ENCODE measurements at places on chromosomes 4 and X. TPM values are rescaled to one million over a fixed set of nuclear protein-coding genes. Genes with fewer than 3 reads are reported as not detected.

Gene LDOC1
- 22.8 TPM for total RNA-seq

Gene ZMAT1
- total RNA-seq, result 7.1 TPM

Gene CLTRN
- total RNA-seq, result 10.3 TPM

Gene TRIML2
- not detected for total RNA-seq

Gene POF1B
- 0.70 TPM for total RNA-seq

Gene P2RY4
- 0.35 TPM for total RNA-seq

Gene PPP1R2C
- not detected for total RNA-seq

Gene KLF8
- 7.2 TPM for total RNA-seq

Gene ERCC6L
- 1.2 TPM for total RNA-seq

Gene SNX25
- total RNA-seq, result 17.7 TPM

Gene ASB11
- total RNA-seq, result 5.3 TPM

Gene DCUN1D4
- total RNA-seq, result 36.1 TPM

Gene PTPN13
- total RNA-seq, result 117 TPM

Gene ARMCX2
- total RNA-seq, result 96.8 TPM

Gene RTL9
- total RNA-seq, result 0.18 TPM

Gene GAGE12E
- total RNA-seq, result not detected

Gene ZDHHC15
- total RNA-seq, result 5.1 TPM

Gene ODAPH
- total RNA-seq, result 0.18 TPM

Gene GAGE12H
- not detected for total RNA-seq

Gene CHRDL1
- total RNA-seq, result 7.2 TPM

Gene C4orf51
- total RNA-seq, result not detected

Gene MTMR8
- 2.2 TPM for total RNA-seq

Gene JCHAIN
- total RNA-seq, result 5.1 TPM

Gene S100G
- not detected for total RNA-seq

Gene ANXA10
- total RNA-seq, result 0.23 TPM

Gene CTSO
- 32.5 TPM for total RNA-seq

Gene CENPI
- total RNA-seq, result 8.9 TPM

Gene PABPC4L
- total RNA-seq, result 10.8 TPM

Gene PASD1
- total RNA-seq, result not detected

Gene FRG2
- total RNA-seq, result not detected

Gene NXF2
- total RNA-seq, result not detected

Gene SLITRK4
- total RNA-seq, result 12.3 TPM

Gene PNMA6A
- total RNA-seq, result 6.7 TPM

Gene HPGDS
- 5.1 TPM for total RNA-seq

Gene P2RY8
- 2.9 TPM for total RNA-seq

Gene NIPAL1
- total RNA-seq, result 6.8 TPM

Gene HTRA3
- total RNA-seq, result 22.1 TPM

Gene ARSJ
- 10.0 TPM for total RNA-seq

Gene GLUD2
- 2.3 TPM for total RNA-seq

Gene CCDC110
- total RNA-seq, result 2.1 TPM

Gene PCDH11X
- total RNA-seq, result 0.29 TPM

Gene TCEAL2
- total RNA-seq, result 1.8 TPM

Gene RASL11B
- 33.7 TPM for total RNA-seq

Gene RGN
- total RNA-seq, result 30.4 TPM

Gene OCIAD2
- total RNA-seq, result 40.2 TPM

Gene MAGED4B
- total RNA-seq, result 35.8 TPM

Gene UGT2A1
- total RNA-seq, result 8.8 TPM

Gene SATL1
- total RNA-seq, result 0.35 TPM

Gene MAGEC2
- not detected for total RNA-seq

Gene BMP3
- total RNA-seq, result 12.4 TPM

Gene ADH6
- total RNA-seq, result 8.8 TPM

Gene FRMPD3
- 0.35 TPM for total RNA-seq

Gene CFAP47
- total RNA-seq, result 2.3 TPM
